ENCODE measurements at places on chromosomes 6 and 20.

DNA sequence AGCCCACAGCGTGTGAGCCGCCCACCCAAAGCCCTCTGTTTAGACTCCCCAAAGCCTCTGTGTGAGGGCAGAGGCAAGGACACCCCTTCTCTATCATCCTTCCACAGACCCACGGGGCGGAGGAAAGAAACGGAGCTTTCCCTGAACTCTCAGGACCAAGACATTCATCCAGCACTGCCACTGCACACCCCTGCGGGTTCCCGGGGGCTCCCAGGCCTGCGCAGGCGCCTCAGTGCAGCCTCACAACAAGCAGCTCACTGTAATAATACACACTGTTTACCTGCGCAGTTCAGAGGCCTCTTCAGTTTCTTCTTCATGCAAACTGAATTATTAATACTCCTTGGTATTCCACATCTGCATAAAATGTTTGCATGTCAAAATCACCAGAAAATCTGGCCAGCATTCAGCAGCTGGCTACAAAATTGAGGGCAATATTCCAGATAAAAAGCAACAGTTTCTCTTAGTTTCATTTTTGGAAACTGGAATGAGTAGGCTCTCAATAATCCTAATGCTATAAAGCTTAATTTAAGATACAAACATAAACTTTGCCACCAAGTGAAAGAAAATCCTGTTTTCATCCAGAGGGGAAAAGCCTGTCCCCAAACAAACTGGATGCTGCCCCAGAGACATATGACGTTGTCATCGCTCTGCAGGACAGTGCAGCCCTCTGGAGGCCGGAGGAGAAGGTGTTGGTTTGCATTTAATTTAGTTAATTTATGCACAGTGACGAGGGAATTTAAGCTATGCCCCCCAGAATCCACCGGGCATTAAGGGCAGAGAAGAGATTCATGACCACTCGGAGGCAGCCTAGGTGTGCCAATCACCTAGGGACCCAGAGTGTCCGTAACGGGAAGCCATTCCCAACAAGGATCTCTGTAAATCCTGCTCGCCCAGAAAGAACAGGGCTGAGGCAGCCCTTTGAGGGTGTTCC lies 45.3 kb downstream of the NINL start:
- peak; percentile 33 for DNase-seq

- DNase-seq = no peak
These were observed 88.8 kb downstream of the TMEM170B start for GRCh38 chr6:11626356-11626755.

DNA sequence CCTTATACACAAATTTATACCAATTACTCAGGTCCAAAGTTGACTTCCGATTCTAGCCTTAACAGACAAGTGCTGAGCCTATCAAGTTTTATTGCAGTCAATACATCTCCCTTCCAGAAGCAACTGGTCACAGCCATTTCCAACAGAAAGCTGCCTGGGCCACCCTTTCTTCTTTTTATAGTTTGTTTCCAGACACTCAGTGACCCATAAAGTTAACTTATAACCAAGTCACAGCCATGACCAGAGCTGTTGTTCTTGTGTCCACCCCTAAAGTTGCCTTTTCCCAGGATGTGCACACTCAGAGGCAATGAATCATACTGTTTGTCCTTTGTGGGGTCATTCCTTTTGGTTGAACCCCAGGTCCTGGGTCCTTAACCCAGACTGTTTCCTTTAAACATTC lies 89.9 kb downstream of the CD83 start:
- no peak for DNase-seq

GRCh38 chr6:166743406-166744222 lies 116.6 kb upstream of the RPS6KA2 start:
- DNase-seq = no peak

DNA sequence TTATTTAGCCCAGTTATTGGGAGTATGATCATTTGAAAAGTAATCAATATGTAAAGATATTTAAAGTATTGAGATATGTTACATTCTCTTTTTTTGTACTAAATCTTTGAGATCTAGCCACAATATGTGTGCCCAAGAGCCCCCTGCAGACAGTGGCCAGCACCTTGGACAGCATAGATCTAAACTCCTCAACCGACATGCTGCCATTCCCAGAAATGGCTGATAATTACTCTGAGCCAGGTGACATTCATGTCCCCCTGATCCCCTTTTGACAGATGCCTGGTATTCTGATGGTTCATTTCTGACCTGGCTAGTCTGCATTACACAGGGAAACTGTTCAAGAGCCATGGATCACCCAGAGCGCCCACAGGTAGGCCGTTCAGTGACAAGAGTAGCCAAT lies 177.1 kb downstream of the ZDHHC14 start:
- DNase-seq = no peak

- DNase-seq = no peak
These were observed 29.0 kb upstream of the SCUBE3 start for GRCh38 chr6:35184580-35185301.

DNA sequence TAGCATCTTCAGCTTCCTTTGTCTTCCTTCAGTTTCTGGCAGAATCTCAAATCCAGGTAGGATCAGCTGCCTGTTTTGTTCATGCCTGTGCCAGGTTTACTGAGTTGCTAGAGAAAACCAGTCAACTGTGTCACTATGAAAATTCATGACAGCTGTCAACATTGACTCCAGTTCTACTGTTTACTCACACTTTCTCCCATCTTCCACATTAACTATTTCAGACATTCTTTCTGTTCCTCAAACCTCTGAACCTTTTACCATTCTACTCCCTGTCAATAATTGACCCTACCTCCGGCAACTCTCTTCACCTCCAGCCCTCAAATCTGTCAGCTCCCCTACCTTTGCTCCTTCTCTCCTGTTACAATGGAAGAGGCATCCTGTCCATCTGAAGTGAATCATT lies 8.5 kb downstream of the ENPP4 start:
- no peak for DNase-seq

DNA sequence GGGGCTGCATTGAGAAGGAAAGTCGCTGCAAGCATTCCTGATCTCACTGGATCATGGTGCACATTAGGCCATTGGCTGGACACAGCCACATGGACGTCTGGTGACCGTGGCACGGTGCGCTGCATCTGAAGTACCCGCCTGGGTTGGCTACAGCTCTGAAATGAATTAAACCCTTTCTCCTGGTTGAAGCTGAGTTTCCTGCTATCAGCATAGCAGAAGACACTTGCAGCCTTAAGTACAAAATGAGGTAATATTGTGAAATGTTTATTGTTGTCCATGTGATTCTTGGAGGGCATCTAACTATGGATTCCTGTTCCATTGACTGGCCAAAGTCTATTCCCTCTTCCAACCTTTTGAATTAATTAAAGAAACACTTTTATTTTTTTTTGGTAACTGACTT lies 89.8 kb upstream of the ADTRP start:
- DNase-seq = no peak

DNA sequence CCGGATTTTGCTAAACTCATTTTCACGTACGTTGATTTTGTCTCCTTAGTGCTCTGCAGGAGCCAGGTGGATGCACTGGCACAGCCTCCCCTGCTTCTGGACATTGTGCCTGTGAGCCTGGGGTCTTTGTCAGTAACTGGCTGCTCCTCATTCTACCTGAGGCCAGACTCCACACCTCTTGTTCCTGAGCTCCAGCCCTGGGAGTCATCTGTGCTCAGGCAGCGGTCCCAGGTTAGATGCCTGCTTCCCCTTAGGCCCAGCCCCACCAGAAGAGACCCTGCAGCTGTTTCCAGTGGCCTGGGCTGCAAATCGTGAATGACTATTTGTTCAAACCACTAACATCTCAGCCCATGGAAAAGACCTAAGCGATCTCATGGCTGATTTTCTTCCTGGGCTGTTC lies 129.1 kb downstream of the ERMARD start:
- DNase-seq = no peak

DNA sequence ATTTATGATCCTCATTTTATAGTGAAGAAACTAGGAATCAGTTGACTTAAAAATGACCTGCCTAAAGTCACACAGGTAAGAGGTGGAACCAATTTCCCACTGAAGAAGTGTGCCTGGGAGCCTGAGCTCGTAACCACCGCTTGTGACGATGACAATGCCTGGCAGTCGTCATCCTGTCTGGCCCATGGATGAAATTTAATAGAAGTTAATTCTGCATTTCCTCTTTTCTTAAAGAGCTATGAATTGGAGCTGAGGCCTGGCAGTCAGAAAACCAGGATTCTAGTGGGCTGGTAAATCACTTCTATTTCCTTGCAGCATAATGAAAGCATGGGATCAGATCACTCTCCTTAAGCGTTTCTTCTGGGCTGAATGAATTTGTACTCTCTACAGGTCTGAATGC lies 200.0 kb upstream of the SGK1 start:
- DNase-seq = no peak

- DNase-seq = no peak
These were observed 47.3 kb downstream of the ITCH start for GRCh38 chr20:34410336-34410735.

GRCh38 chr20:37977786-37978185 lies 55.5 kb downstream of the TTI1 start:
- DNase-seq = no peak

GRCh38 chr20:57280221-57280620 lies 13.8 kb upstream of the BMP7 start:
- no peak for DNase-seq

GRCh38 chr6:80003826-80004172 lies 650 bp upstream of the TTK start:
- no peak for DNase-seq

GRCh38 chr20:2919518-2920245 lies 46.4 kb downstream of the PTPRA start:
- no peak for DNase-seq

DNA sequence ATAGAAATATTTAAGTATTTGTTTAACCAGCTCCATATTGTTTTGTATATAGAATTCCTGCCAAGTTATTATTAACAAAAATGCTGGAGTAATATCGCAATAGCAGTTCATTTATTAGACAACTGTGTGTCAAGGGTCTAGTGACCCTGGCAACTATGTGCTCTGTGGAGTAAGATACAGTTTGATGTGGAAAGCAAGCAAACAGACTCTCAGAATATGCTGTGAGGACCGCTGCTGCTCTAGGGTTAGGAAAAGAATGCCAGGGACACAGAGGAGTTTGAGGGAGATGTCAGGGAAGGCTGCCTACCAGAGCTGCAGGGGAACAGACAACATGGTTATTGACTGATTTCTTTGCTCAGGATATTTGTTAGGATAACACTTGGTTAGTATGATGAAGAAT lies 71.2 kb downstream of the HIVEP1 start:
- no peak for DNase-seq

- no peak for DNase-seq
These were observed 92.3 kb upstream of the HCRTR2 start for GRCh38 chr6:55082021-55082420.

DNA sequence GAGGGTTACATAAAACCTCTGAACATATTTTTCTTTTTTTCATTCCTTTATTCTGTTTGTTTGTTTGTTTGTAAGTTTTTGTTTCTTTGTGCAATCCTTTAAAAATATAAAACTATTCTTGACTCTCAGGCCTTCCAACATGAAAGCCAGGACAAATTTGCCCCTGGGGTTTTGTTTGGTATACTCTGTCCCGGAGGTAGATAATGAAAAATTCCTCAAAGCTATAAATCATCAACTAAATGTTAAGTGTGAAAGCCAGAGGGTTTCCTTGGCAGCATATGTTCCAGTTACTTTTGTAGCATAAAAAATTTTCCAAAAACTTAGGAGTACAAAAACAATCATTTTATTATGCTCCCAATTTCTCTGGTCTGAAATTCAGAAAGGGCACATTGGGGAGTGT lies 1084.3 kb upstream of the GJE1 start:
- no peak for DNase-seq

DNA sequence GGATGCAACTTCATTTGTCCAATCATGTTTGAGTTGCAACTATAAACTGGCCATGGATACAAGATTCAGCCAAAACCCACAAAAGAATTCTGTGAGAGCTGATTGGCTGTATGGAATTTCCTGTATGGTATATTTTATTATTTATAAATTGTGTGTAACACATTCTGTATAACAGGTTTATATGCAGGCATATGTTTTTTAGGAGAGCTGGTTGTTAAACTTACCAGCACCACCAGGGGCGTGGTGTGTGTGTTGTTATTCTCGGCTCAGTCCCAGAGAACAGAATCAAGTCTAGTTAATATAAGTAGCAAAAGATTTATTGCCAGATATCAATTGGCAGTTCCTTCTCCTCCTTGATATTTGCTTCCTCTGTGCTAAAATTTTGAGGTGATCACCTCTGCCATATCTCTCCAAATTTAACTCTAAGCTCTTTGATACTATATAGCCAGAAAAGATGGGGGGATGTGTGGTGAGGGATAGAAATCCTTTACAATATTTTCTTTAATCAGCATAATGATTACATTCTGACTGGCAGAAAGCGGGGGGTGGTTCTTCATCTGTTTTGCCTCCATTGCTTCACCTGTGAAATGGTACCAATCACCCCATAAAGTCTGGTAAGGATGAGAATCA lies 22.9 kb downstream of the CNBD2 start:
- no peak for DNase-seq

DNA sequence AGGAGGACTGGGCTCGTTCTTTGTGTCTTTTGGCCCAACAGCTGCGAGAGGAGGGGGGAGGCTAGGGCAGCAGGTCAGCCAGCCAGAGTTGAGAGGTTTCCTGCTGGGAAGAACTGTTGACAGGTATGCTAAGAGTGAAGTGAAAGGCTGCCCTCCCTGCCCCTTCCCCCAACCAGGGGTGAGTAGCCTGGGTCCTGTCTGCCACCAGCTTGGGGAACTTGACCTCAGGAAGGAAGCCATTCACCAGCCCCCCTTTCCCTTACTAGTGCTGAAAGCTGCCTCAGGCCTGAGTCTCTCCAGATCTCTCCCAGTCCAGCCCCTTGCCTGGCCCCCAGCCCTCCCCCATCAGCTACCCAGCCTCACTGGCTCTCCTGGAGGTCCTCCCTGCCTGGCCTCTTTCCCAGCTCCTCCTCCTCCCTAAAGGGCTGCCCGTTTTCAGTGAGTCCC lies 20.7 kb upstream of the ZNF76 start:
- no peak for DNase-seq

DNA sequence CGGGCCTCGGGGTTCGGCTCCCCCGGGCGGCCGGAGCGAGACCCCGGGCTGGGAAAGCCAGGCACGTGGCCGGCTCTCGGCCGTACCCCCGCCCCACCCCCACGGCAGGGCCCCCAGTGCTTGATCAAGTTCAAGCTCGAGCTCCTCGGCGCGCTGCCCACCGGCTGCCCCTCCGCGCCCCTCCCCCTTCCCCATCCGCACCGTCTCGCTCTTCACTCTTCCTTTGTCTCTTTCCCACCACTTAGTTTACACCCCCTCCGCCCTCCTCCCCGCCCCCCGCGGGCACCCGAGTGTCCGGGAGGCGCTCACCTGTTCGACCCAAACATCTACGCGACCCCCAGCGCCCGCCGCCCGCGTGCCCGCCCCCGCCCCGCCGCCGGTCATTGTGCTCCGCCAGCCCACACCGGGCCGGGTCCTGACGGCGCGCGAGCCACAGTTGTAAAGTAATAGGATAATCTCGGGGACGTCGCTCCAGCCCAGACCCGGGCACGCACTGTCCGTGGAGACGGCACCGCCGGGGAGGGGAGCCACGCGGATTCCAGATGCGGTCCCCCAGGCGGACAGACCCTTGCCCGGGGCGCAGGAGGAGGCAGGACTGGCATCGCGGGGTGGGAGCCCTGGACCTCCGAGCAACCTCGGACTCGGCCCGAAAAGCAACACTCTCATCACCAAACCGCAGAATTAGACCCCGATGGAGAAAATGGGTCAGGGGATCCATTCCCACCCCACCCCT lies 100.7 kb downstream of the NOL4L start:
- peak; percentile 32 for DNase-seq
